Panc1 (cell line): ENCODE measurements at places on chromosomes 2 and 18. TPM values are rescaled to one million over a fixed set of nuclear protein-coding genes. Genes with fewer than 3 reads are reported as not detected.

The CEP192 gene
- 27.2 TPM for total RNA-seq

- DNase-seq = no peak
- no peaks in the 10 kb centered on the region for H3K36me3 ChIP-seq
- no peaks in the 10 kb centered on the region for H3K4me1 ChIP-seq
Measured at GRCh38 chr2:100427627-100428258, 10.3 kb upstream of the CHST10 start.

- no peaks in the 10 kb centered on the region for H3K27me3 ChIP-seq
- H3K27ac ChIP-seq = no peak overlapping the region
- no peaks in the 10 kb centered on the region for H3K36me3 ChIP-seq
- no peak for DNase-seq
- no peaks in the 10 kb centered on the region for H3K4me1 ChIP-seq
Measured at GRCh38 chr2:224930990-224931389, 111.3 kb downstream of the DOCK10 start.

The IFT172 gene
- 16.7 TPM for total RNA-seq

- H3K36me3 ChIP-seq = no peaks in the 10 kb centered on the region
- no peaks in the 10 kb centered on the region for H3K4me1 ChIP-seq
Measured at GRCh38 chr2:108189316-108189715, 50.5 kb upstream of the SULT1C3 start.

The SERPINB4 gene
- not detected for total RNA-seq

The SYT4 gene
- total RNA-seq = not detected

DNA sequence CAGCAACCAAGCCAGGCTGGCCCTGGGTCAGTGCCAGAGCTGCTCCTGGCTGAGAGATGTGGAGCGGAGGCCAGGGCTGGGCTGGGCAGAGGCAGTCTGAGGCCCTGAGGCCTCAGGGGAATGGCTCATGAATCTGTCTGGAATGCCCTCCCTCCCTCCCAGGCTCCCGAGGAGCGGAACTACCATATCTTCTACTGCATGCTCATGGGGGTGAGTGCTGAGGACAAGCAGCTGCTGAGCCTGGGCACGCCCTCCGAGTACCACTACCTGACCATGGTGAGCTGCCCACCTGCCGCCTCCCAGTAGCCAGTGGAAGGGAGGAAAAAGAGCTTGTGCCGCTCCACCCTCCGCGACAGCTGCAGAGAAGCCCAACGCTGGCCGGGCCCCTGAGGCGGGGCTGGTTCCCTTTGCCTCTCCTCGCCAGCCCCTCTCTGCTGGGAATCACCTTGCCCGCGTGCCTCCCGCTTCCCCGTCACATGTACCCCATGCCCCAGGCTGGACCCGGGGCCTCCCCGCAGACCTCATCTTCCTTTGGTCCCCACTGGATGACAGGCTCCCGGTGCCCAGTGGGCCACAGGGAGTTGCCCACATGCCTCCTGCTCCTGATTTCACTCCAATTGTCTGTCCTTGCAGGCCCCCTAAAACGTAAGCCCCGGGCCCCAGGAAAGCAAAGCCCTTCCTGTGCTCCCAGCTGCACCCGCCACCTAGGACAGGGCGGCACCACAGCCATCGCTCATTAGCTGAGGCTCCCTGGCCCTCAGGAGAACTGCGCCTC, 41.1 kb downstream of the MYO7B start:
- no peaks in the 10 kb centered on the region for H3K27me3 ChIP-seq
- H3K36me3 ChIP-seq = no peaks in the 10 kb centered on the region
- no peak for DNase-seq
- no peak overlapping the region for H3K27ac ChIP-seq

The PROKR1 gene
- total RNA-seq = not detected

DNA sequence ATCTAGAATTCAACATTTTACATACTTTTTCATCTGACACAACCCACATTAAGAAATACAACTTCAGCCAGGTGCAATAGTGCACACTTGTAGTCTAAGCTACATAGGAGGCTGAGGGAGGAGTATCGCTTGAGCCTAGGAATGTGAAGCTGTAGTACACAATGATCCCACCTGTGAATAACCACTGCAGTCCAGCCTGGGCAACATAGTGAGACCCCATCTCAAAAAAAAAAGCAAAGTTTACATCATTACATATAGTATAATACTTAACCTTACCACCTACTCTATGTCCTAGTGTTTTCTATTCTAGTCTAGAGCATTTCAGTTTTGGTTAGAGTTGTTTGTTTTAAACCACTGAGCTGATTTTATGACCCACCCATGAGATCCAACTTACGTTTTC, 86.5 kb upstream of the FAM117B start:
- no peak overlapping the region for H3K27ac ChIP-seq
- H3K4me1 ChIP-seq = no peaks in the 10 kb centered on the region; the same call in 1 of the 2 replicates
- no peak for DNase-seq
- 0 out of 2 replicates have a peak, but pooled peaks cover 4% of the 10 kb centered on the region for H3K36me3 ChIP-seq
- no peaks in the 10 kb centered on the region for H3K27me3 ChIP-seq
- no peak overlapping the region for H3K4me3 ChIP-seq

GRCh38 chr2:151241224-151241623, 20.4 kb downstream of the RBM43 start:
- DNase-seq = no peak
- H3K4me1 ChIP-seq = peaks cover 6% of the 10 kb centered on the region; the same call in 1 of the 2 replicates
- no peaks in the 10 kb centered on the region for H3K27me3 ChIP-seq
- H3K36me3 ChIP-seq = no peaks in the 10 kb centered on the region
- H3K4me3 ChIP-seq = no peak overlapping the region

DNA sequence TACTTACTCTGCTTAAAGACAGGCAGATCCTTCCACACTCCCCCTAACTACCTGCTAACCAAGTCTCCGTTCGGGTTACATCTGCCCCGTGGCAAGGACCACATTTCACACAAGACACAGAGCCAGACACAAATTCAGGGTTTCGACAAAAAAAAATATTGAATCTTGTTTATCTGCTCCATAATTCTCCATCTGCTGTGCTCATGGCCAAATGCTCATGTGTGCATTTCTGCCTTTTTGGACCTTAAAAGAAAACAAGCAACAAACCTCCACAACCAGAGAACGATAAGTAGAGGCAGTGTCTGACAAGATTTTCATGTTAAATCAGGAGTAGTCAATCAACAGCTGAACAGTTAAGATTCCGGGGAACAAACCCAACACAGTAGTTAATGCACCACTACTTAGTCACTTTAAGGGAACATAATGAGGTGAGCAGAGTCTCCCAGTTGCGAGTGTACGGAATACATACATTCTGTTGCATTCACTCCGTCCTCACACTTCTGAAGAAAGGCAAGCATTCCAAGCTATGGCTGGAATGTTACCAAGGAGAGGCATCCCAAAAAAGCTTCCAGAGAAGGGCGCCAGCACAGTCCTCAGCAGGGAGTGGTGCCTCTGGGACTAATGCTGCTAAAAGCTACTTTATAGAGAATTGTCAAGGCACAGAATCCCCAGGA, 121.0 kb downstream of the ANKRD44 start:
- no peaks in the 10 kb centered on the region for H3K36me3 ChIP-seq
- no peak for DNase-seq
- H3K4me1 ChIP-seq = no peaks in the 10 kb centered on the region
- no peak overlapping the region for H3K4me3 ChIP-seq

DNA sequence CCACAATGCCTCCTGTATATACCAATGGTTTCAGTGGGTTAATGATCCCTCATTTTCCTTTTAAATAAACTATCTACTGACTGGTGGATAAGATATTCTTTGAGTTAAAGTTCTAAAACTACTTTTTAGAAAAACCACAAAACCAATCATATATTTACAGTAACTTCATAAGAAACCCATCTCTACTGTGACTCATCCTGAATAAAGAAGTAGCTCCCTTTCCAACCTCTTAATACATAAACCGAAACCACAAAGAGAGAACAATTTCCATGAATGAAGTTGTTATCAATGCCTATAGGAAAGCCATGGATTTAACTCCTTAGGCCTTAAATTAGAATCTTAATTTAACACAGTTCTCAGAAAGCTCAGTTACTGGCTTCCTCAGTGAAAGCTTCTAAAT, 227.0 kb upstream of the SMAD7 start:
- H3K4me3 ChIP-seq = no peak overlapping the region
- no peaks in the 10 kb centered on the region; the same call in 1 of the 2 replicates for H3K4me1 ChIP-seq
- no peaks in the 10 kb centered on the region for H3K27me3 ChIP-seq
- no peaks in the 10 kb centered on the region for H3K36me3 ChIP-seq
- no peak for DNase-seq

The GAREM1 gene
- total RNA-seq = 4.7 TPM

The RGPD4 gene
- total RNA-seq = not detected

The FOXD4L1 gene
- total RNA-seq = not detected

The ABCG8 gene
- total RNA-seq = 0.03 TPM

The HOXD1 gene
- 0.18 TPM for total RNA-seq

DNA sequence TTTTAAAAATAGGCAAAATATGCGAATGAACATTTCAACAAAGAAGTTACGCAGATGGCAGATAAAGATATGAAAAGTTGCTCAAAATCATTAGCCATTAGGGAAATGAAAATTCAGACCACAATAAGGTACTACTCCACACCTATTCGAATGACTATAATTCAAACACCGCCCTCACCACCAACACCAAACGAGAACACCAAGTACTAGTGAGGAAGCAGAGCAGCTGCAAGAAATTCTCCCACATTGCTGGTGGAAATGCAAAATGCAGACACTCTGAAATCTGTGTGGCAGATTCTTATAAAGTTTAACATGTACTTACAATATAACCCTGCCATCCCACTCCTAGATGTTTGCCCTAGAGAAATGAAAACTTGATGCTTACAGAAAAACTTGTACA, 17.3 kb upstream of the PRKCE start:
- H3K27ac ChIP-seq = no peak overlapping the region
- no peak for DNase-seq
- H3K27me3 ChIP-seq = peaks cover 17% of the 10 kb centered on the region; the same call in 1 of the 2 replicates
- H3K4me3 ChIP-seq = no peak overlapping the region

The TMEM178A gene
- not detected for total RNA-seq

DNA sequence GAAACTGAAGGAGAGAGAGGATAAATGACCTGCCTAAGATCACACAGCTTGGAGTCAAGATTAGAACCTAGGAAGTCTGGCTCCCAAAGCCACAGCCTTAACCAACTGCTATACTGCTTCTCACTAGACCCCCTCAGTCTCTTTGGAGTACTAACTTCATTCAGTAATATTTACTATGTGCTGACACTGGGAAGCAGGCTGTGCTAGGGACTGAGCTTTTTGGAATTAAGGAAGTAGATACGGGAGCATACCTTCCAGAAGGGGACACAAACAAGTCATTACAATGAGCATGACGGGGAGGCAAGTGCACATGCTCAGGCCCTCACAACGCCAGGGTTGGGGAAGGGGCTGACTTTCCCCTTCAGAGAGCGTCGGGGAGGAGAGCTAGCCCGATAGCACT, 97.7 kb downstream of the INO80D start:
- H3K4me1 ChIP-seq = no peaks in the 10 kb centered on the region
- no peaks in the 10 kb centered on the region for H3K27me3 ChIP-seq
- H3K36me3 ChIP-seq = no peaks in the 10 kb centered on the region
- no peak for DNase-seq

- no peak for DNase-seq
- peaks cover 54% of the 10 kb centered on the region for H3K4me1 ChIP-seq
- H3K27ac ChIP-seq = peak overlapping the region; percentile 92
Measured at GRCh38 chr2:1598041-1598710, 146.1 kb downstream of the PXDN start.

DNA sequence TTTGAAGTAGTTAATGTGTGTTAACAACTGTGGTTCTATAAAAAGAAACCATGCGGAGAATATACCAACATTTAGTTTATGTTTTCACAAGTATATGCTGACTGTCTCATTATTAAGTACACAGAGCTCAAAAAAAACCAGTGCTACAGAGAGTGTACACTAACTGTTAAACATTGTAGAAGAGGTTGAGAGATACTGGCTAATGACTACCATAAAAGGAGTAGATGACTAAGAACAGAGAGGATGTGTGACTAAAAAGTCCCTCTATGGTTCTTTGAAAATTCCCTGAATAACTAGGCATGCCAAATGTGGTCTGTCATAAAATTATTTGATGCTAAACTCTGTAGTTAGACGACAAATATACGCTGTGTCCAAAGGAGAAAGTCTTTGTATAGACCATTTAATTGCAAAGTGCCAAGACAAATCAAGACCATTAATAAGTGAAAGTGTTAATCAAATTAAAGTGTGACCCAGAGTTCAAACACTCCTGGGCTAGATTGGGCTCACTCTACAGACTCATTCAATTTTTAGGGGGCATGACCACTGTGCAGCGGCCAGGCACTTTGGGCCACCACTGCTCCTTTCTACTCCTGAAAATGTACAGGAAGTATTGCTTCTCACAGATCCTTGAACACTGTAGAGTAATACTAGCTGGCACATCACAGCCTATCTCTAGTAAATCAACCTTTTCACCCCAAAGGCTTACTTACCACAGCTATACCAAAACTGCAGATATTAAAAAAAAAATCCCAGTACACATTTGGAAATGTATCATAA, 45.1 kb upstream of the SERTAD2 start:
- H3K4me1 ChIP-seq = peaks cover 7% of the 10 kb centered on the region
- no peak overlapping the region for H3K4me3 ChIP-seq
- no peaks in the 10 kb centered on the region for H3K27me3 ChIP-seq
- H3K36me3 ChIP-seq = no peaks in the 10 kb centered on the region

The TMX3 gene
- 37.4 TPM for total RNA-seq

The TM4SF20 gene
- total RNA-seq = not detected

GRCh38 chr2:5736886-5737285, 44.7 kb downstream of the SOX11 start:
- no peak overlapping the region for H3K4me3 ChIP-seq
- no peak for DNase-seq
- no peaks in the 10 kb centered on the region for H3K36me3 ChIP-seq
- no peaks in the 10 kb centered on the region for H3K4me1 ChIP-seq

The CYTIP gene
- total RNA-seq = 0.57 TPM

DNA sequence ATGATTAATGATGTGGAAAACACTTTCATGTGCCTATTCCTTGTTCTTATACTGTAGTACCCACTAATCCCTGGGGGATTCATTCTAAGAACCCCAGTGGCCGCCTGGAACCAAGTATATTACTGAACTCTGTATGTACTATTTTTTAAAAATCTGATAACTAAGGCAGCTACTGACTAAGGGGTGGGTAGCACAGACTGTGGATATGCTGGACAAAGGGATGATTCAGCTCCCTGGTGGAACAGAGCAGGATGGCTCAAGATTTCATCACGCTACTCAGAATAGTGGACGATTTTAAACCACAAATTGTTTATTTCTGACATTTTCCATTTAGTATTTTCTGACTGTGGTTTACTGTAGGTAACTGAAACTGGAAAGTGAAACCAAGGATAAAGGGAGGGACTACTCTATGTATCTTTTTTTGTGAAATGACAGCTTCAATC, 41.8 kb upstream of the CDC42EP3 start:
- no peak for DNase-seq
- no peak overlapping the region for H3K27ac ChIP-seq
- no peaks in the 10 kb centered on the region; the same call in 1 of the 2 replicates for H3K27me3 ChIP-seq
- no peaks in the 10 kb centered on the region for H3K36me3 ChIP-seq
- no peak overlapping the region for H3K4me3 ChIP-seq

The HOXD13 gene
- not detected for total RNA-seq
